Stimulated activated CD4-positive, alpha-beta T cell treated with anti-CD3 and anti-CD28 coated beads, TNF-alpha, amount 100 ng/mL, for 24 hours (primary cell): ENCODE measurements at places on chromosomes 4 and X.
A peak's percentile ranks its signal among the peaks of the same experiment; 100 is the strongest.

GRCh38 chrX:115949900-115950822 lies 220.4 kb upstream of the AGTR2 start:
- DNase-seq = no peak

GRCh38 chrX:21934414-21934813 lies 6.1 kb upstream of the SMS start:
- no peak for DNase-seq

DNA sequence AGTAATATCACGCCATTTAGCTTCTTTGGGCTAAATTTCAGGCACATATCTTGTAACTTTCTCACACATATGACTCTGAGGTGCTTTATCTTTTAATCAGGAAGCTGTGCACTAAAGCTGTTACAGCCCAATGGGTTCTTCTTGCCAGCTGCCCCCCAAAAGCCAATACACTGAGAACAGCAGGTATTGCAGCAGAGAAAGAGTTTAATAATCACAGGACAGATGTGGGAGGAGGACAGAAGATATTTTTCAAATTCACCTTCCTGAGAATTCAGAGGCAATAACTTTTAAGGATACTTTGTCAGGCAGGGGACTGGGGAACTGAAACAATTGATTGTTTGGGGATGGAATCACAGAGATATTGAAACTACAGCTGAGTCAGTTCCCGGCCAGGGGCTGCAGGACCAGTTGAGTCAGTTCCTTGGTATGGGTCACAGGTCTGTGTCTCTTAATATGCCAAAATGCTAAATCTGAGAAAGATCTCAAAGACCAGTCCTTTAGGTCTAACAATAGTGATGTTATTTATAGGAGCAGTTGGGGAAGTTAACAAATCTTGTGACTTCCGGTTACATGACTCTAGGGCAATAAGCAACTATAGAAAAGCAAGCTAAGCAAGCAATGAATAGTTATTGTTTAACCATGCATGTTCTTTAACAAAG lies 28.1 kb downstream of the DDIT4L start:
- DNase-seq = no peak

- no peak for DNase-seq
These were observed 798 bp upstream of the FGFR3 start for GRCh38 chr4:1792158-1792831.

GRCh38 chr4:14364953-14365536 lies 637.2 kb upstream of the CPEB2 start:
- no peak for DNase-seq

- peak; percentile 27 for DNase-seq
These were observed 22.8 kb upstream of the PDE6B start for GRCh38 chr4:602559-602942.

DNA sequence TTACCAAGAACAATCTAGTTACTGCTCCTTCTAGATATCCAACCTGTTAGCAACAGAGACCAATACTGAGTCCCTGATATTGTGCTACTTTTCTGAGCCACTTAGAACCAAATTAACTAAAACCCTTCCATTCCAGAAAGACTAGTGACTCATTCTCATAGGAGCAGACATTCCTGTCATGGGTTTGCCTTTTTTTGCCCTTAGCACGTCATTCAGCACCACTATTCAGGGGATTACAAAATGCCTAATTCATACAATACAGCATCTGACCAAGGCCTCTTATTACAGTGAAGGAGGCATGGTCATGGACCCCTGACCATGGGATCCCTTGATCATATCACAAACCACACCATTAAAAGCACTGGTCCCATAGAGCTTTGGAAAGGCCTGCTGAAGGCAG lies 123.8 kb upstream of the CXCL13 start:
- DNase-seq = no peak

- DNase-seq = no peak
These were observed 56.2 kb downstream of the LRRC66 start for GRCh38 chr4:51963841-51964517.

- DNase-seq = no peak
These were observed 13.9 kb upstream of the PPEF2 start for GRCh38 chr4:75916091-75916661.

- no peak for DNase-seq
These were observed 958 bp downstream of the CUL4B start for GRCh38 chrX:120559804-120560203.

DNA sequence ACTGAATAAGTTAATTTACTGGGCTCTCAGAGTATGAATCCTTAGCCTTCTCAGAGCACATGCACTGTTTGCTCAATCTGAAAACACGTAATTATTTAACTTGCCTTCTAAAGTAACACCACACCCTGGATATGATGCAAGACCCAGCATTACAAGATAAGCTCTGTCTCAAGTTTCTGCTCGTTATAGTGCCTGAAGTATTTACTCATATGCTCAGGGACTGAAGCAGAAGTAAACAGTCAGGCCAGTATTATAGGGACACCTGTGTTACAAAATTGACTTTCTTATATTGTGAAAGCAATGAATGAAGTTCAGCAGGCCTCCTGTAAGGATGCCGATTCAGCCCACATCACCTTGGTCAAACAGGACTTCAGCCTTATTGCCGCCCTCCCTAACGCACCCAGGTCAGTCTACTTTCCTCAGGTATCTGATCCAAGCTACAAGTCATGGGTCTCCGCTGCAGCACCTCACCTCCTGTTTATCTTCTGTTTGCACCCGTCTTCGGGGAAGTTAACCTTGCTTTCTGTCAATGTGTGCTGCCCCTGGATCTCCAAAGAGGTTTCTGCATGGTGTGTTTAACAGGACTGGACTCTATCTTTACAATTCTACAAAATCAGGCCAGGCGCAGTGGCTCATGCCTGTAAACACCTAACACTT lies 42.8 kb upstream of the KLF3 start:
- no peak for DNase-seq

DNA sequence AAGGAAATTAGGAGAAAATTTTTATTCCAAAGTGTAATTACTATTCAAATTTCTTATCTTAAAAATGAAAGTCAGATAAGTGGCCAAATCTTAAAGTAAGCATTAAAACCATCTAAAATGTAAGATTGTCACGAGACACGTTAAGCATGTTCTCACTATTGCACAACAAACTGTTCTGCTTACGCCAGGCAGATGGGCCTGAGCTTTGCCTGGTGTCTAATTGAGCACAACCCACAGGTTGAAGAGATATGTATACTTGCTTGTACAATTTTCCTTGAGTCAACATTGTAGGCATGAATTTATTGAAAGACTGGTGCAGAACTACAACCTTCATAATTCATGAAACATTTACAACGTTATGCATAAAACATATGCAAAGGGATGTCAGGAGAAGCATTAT lies 3.9 kb downstream of the RNF128 start:
- DNase-seq = no peak

GRCh38 chrX:103754401-103754800 lies 22.2 kb upstream of the PLP1 start:
- DNase-seq = no peak

DNA sequence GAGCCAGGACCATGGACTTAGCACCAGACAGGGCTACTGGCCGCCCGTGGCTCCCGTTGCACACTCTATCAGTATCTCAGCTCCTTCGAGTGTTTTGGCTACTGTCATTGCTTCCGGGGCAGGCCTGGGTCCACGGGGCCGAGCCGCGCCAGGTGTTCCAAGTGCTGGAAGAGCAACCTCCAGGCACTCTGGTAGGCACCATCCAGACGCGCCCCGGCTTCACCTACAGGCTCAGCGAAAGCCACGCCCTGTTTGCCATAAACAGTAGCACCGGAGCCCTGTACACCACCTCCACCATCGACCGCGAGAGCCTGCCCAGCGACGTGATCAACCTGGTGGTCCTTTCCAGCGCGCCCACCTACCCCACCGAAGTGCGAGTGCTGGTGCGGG lies 1.6 kb downstream of the FAT4 start:
- DNase-seq = no peak

DNA sequence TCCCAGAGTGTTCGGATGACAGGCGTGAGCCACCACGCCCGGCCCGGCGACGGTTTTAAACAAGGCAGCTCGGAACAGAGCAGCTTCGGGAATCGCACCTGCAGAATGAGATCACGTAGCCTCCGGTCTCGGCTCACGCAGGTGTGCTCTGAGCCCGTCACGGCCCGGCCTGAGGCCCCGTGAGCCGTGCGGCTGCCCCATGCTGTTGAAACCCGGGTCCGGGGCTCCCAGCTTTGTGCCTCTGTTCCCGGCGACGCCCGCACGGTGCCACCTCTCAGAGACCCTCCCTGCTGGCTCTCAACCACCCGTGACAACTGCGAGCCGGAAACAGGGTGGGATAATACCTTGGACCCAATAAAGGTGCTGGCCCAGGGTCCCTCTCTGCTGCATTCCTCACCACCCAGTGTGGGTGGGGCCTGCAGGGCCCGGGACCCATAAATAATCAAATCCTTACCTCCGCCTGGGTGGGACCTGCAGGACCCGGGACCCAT lies 13.4 kb upstream of the PLCXD1 start:
- DNase-seq = no peak
